ENCODE measurements at places on chromosomes 12 and 14.
A peak's percentile ranks its signal among the peaks of the same experiment; 100 is the strongest.

- ATAC-seq, result no peak
Observed at GRCh38 chr14:43647302-43647701, 859.8 kb downstream of the FSCB start.

DNA sequence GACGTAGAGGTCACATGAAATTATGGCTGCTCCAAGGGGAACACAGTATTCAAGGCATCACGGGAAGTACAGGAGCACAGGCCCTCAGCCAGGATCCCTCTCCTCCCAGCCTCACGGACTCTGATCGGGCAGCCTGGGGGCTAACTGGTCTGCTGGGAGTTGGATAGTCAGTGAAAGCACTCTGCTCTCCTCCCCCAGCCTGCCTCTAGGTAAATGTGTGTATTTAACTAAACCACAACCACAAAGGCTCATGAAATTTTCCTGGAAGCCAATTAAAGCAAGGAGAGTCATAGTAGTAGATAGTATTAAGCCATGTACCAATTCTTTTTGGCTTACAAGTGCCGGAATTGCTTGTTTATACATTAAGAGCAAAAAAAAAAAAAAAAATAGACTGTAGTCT lies 254.3 kb downstream of the MSRB3 start:
- no peak for ATAC-seq

GRCh38 chr12:92062539-92063493 lies 82.8 kb downstream of the BTG1 start:
- no peak for ATAC-seq

DNA sequence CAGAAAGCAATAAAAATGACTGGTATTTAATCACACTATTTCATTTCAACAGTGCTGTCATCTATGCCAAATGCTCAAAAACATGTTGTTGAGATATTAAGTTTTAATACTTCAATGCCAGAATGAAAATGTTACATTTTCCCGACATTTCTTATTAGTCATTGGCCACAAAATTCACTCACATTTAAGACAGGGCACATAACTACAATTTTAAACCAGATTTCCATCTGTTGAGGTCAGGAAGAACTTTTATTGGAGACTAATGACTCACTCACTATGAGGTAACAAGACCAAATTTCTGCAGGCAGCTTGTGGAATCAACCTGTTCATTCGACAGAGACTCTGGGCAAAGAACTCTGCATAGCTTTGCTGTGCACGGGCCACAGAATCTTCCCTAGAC lies 36.8 kb downstream of the PPTC7 start:
- peak; percentile 44 for ATAC-seq

GRCh38 chr12:118064608-118065007 lies 3.6 kb upstream of the WSB2 start:
- no peak for ATAC-seq

DNA sequence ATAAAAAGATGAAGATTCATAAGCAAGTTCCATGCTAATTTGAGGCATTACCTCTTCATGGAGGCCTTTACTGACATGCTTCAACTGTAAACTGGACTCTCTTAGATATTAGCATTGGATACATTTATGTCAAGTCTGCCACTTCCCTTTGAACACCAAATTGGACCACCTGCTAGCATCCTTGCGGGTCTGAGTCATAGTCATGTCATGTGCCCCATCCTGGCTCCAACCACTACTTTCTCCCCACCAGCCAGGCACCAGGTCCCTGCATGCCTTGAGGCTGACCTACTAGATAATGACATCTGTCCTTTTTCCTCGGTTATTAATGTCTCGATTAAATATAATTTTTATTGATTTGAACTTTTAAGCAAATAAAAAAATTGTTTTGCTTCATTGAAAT lies 32.9 kb upstream of the EEA1 start:
- ATAC-seq, result no peak

GRCh38 chr12:72974954-72975555 lies 702.9 kb downstream of the TRHDE start:
- no peak for ATAC-seq

- no peak for ATAC-seq
Observed at GRCh38 chr14:72264716-72265115, 332.5 kb downstream of the RGS6 start.

GRCh38 chr12:16359512-16360491 lies 12.4 kb downstream of the MGST1 start:
- ATAC-seq, result peak; percentile 36

- no peak for ATAC-seq
Observed at GRCh38 chr14:74835645-74836250, 40.2 kb downstream of the PROX2 start.

DNA sequence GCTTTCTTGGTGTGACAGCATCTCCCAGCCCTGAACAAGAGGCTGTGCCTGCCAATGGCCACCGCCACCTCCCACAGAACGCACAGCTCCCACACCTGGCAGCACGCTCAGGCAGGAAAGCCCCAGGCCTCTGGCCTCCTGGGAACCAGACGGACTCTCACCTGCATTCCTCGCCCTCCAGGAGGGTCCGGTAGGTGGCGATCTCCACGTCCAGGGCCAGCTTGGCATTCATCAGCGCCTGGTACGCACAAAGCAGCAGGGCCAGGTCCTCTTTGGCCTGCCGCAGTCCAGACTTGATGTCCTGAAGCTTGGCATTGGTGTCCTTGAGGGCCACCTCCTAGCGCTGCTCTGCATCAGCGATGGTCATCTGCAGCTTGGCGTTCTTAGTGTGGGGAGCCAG lies 12.1 kb upstream of the KRT77 start:
- ATAC-seq, result no peak

DNA sequence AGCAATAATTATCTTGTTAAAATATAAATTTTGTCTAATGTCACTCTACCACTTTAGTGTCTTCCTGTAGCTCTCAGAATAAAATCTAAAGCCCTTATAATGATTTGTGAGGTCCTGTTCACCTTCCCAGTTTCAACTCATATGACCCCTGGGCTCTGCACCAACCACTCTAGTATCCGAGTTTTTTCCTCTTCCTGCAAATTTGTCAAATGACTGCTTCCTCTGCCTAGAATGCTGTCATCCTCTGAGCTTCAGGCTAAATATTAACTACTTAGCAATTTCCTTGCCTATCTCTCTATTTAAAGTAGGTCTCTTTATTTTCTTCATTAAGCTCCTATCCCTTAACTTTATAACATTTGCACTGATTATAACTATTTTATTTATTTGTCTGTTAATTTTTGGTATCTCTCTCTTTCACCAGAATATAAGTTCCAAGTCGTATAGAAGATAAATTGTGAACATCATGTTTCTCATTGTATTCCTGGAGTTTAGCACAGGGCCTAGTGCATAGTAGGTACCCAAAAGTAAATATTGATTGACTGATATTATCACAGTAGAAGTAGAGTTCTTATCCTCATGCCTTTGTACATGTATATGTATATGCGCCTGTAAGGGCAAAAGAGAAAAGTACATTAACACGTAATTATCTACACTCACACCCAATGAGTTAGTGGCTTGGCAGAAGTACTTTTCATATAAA lies 196.0 kb downstream of the BCAT1 start:
- no peak for ATAC-seq

GRCh38 chr14:98926801-98927200 lies 345.2 kb downstream of the BCL11B start:
- peak; percentile 28 for ATAC-seq

DNA sequence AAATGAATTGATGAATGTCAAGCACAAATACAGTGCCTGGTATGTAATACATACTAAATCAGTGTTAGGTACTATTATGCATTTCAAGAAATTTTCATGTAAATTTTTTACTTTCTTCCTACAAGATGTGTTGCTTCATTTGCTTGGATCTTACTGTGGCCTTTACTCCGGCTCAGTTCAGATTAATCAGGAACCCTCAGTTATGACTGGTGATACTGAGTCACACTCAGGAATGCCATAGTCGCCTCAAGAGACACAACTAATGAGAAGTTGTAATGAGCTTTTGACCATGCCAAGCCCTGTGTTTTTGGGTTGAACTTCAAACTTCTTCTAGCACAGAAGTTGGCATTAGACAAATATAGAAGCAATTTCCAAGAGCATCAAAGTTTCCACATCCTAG lies 96.0 kb downstream of the TGFB3 start:
- ATAC-seq, result peak; percentile 75

- no peak for ATAC-seq
Observed at GRCh38 chr12:75710361-75711069, 199.1 kb upstream of the KRR1 start.

GRCh38 chr14:102573591-102574046 lies 18.8 kb upstream of the RCOR1 start:
- no peak for ATAC-seq

DNA sequence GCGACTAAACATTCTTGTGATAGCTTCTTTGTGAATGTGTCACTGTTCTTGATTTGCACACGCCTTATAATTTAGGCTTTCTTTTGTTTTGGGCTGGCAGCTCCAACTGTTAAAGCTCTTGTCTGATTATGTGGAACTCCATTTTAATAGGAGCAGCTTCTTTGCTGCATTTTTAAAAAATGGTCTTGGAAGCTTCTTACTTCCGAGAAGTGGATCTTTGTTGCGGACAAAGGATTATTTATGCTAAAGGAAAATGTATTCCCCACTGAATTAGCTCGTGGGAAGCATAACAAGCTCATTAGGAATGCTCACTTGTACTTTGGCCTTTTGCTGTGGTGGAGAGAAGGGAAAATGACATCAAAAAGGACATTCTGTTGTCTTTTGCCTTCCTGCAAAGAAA lies 20.0 kb downstream of the GAS2L3 start:
- no peak for ATAC-seq

- peak; percentile 16 for ATAC-seq
Observed at GRCh38 chr12:123237646-123238329, 4.6 kb downstream of the MTRFR start.

GRCh38 chr12:82203086-82203485 lies 155.1 kb downstream of the CCDC59 start:
- no peak for ATAC-seq

DNA sequence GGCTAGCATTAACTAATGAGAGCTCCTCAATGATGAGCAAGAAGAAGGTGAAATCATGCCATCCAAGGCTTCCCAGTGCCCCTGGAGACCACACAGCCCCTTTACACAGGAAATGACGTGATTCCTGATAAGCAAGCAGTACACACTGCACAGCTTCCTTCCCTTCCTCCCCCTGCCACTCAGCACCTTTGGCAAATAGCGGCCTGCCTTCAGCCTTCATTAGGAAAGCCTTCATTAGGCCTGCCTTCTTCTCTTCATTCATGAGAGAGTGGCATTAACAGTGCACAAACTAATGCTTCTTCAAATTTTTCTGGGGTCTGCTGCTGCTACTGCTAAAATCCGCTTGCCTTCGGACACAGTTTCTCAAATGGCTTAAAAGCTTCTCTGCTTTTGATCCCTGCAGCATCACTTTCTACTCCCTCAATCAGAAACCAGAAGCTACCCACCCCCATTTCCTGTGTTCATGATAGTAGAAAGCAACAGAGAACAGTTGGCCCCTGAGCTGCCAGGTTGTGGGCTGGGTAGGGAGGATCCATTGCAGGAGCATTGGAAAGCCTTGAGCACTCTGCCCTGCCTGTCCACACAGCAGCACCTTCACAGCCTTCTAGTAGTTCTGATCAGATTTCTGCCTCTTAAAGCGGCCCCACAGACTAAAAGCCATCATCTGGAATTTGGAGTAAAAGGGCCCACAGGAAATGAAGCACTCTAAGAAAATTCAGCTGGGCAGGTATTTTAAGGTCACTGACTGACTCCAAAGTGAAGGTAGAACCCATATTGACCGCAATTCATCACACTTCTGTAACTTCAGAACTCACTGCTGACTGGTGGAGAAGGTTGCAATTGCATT lies 103.8 kb upstream of the ETV6 start:
- no peak for ATAC-seq
